Natural killer cell (primary cell): ENCODE measurements at places on chromosomes 6 and 20. TPM values are rescaled to one million over a fixed set of nuclear protein-coding genes. Genes with fewer than 3 reads are reported as not detected.
A peak's percentile ranks its signal among the peaks of the same experiment; 100 is the strongest.

MUC21 gene
- total RNA-seq = not detected

DNAH8 gene
- 0.10 TPM for total RNA-seq

DNA sequence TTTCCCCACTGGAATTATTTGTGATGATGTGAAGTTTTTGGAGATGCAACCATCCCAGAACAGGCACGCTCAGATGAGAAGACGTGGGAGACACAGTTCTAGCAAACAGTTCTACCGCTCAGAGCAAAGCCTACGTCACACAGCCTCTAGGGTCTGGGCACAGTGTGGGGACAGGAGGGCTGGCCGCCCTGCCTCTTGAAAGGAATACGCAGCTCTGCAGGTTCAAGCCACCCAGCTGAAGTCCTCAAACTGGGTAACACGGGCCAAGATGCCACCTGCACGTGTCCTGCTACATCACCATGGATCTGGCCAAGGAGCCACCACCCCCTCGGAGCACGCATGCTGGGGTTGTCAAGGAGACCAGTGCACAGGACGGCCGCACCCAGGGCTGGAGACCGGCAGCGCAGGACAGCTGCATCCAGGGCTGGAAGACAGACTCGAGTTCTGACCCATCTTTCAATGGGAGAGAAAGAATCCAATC lies 75.0 kb downstream of the NOL4L start:
- no peak for DNase-seq

- no peak for DNase-seq
Measured at GRCh38 chr20:45345104-45345936, 2.9 kb downstream of the SDC4 start.

- peak; percentile 60 for DNase-seq
Measured at GRCh38 chr6:111764238-111765175, 108.7 kb downstream of the FYN start.

- no peak for DNase-seq
Measured at GRCh38 chr6:85298553-85298952, 151.3 kb upstream of the NT5E start.

DNA sequence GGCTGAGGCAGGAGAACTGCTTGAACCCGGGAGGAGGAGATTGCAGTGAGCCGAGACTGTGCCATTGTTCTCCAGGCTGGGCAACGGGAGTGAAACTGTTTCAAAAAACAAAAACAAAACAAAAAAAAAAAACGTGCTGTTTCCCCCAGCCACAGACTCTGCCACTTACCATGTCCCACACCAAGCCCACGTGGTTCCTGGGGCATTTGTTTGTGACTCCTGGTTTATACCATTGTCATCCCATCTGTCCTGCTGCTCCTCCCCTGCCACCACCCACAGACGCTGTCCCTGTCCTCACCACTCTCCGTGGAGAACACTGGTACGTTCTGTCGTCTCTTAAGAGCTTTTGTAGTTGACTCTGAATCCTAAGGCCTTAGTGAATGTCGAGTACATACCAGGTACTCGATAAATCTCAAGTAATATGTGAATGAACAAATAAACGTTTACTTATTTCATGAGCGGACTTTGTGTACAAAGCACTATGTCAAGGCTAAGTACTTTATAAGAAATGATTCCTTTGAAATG lies 48.0 kb upstream of the KIF13A start:
- DNase-seq = no peak

DNA sequence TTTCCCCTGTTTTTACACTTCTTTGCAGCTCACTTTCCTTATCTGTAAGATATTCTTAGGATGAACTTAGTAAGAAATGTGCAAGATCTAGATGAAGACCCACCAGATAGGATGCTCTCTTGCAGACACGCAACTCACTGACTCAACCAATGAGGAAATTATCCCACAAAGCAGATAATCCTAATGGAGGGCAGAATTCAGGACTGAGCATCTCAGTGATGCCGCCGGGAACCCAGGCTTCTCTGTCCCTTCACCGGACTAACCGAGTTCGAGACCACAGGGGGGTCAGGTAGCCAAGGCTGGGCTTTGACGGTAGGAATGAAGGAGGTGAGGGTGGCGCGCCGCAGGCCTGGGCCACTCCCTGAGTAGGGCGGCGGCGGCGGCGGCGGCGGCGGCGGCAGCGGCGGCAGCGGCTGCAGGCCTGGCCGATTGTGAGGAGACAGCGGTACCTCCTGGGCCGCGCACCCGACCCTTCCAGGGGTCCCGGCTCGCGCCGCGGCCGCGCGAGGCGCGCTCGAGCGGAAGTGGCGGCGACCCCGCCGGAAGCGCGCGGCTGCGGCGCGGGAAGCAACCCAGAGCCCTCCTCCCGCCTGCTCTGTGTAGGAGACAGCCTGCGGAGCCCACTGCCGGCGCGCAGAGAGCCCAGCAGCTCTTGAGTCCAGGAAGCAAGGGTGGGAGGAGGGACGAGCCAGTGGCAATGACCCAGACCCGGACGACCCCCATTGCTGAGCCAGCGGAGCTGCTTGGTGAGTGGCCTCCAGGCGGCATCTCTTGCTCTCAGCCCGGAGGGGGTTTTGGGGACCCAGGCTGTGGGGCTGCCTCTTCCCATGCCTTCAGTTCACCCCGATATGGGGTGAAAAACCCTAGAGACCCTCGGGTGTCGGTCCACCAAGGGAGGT lies at the start of gene KHDC1:
KHDC1 (minus strand) TSS at position 526 of the 899 bp plus-strand sequence. CDS start 20,679 bp downstream, outside the sequence.
- peak; percentile 51 for DNase-seq

GRCh38 chr6:95325916-95326315 lies 251.4 kb upstream of the MANEA start:
- no peak for DNase-seq

- no peak for DNase-seq
Measured at GRCh38 chr6:105269390-105269789, 89.6 kb upstream of the POPDC3 start.

GRCh38 chr6:2952557-2953095 lies 18.7 kb downstream of the SERPINB6 start:
- peak; percentile 77 for DNase-seq

DNA sequence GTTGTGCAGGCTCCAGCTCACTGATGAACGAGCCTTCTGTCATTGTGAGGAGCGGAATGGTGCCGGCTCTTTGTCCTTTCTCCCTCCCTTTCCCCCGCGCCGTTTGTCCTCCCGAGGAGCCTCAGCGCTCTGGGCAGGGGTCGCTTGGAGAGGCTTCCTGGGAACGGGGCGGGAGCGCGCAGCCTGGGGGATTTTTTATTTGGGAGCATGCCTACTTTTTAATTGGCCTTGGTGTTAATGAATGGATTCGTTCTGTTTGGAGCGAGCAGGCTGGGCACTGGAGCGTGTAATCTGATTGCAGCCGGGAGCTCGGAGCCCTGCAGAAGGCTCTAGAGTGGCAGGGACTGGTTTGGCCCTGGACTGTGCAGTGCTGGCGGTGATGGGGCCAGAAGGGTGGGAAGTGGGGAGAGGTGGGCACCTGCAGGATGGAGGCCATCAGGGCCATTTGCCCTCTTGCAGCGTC lies 118.8 kb downstream of the CDH4 start:
- no peak for DNase-seq

SNAP25 gene
- not detected for total RNA-seq

- DNase-seq = no peak
Measured at GRCh38 chr20:24212494-24212893, 223.9 kb upstream of the GGTLC1 start.

DNA sequence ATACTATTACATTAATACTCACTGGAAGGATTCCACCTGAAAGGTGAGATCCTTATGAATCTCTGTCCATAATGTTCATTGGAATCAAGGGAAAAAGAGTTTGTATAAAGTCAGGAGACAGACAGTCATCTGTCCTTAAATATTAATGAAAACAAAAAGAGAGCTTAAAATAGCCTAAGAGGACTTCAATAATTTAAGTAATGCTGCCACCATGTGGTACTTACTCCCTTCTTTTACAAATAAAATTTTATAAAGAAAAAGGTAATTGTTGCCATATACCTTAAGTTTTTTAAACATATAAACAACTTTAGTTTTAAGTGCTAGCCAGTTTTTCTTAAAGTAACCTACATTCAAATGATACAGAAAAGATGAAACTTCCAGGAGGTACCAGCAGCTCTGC lies 5.1 kb downstream of the BLOC1S5 start:
- DNase-seq = peak; percentile 26

- no peak for DNase-seq
Measured at GRCh38 chr6:156731396-156731795, 45.8 kb upstream of the ARID1B start.

DNA sequence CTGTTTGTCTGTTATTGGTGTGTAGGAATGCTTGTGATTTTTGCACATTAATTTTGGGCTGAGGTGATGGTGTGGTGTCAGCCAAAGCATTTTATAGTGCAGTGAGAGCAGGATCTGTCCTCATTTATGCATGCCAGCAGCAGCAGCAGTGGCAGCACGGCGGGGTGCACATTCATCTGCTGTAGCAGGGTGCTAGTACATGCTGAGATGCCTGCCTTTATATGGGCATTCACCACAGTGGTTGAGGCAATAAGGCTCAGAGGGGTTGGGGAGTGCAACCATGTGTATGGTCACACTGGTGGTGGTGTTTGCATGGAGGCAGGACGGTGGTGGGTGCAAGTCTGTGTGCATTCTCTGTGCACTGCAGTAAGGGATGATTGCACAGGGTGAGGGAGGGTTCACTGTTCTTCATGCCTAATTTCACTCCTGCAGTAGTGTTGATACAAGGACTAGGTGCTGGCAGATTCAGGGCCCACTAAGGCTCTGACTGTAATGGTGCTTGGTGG lies 129.3 kb upstream of the SYNCRIP start:
- no peak for DNase-seq

- no peak for DNase-seq
Measured at GRCh38 chr6:104625536-104625935, 234.2 kb downstream of the HACE1 start.

ZNF133 gene
- total RNA-seq = 5.2 TPM

DNA sequence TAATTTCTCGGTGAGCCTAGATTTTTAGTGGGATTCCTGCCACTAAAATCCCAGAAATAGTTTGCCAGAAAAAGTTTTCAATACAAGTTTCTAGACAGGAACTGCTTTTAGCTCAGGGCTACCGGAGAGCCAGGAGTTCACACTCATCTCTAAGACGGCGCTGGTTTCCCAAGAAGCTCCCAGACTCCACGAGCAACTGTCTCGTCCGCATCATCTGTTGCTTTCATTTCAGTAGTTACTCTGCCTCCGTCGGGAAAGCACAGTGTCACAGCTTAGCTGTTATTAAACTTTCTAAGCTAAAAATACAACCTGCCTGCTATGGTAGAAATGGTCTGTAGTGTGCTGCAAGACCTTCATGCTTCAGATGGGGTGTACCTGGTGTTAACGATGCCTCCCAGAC lies 197.3 kb upstream of the SNX9 start:
- no peak for DNase-seq

- no peak for DNase-seq
Measured at GRCh38 chr6:152952045-152952444, 30.8 kb downstream of the FBXO5 start.

PHF1 gene
- total RNA-seq = 262 TPM

RHAG gene
- total RNA-seq = not detected

BPIFB4 gene
- total RNA-seq = not detected

GRCh38 chr6:9914951-9915350 lies 499.9 kb downstream of the TFAP2A start:
- DNase-seq = no peak

LAMA2 gene
- total RNA-seq = 2.1 TPM

LRFN2 gene
- total RNA-seq = 3.5 TPM

GRCh38 chr6:134508862-134509498 lies 191.1 kb upstream of the SGK1 start:
- no peak for DNase-seq

DDX43 gene
- total RNA-seq = not detected

- no peak for DNase-seq
Measured at GRCh38 chr6:11812951-11813350, 34.3 kb upstream of the ADTRP start.

DNA sequence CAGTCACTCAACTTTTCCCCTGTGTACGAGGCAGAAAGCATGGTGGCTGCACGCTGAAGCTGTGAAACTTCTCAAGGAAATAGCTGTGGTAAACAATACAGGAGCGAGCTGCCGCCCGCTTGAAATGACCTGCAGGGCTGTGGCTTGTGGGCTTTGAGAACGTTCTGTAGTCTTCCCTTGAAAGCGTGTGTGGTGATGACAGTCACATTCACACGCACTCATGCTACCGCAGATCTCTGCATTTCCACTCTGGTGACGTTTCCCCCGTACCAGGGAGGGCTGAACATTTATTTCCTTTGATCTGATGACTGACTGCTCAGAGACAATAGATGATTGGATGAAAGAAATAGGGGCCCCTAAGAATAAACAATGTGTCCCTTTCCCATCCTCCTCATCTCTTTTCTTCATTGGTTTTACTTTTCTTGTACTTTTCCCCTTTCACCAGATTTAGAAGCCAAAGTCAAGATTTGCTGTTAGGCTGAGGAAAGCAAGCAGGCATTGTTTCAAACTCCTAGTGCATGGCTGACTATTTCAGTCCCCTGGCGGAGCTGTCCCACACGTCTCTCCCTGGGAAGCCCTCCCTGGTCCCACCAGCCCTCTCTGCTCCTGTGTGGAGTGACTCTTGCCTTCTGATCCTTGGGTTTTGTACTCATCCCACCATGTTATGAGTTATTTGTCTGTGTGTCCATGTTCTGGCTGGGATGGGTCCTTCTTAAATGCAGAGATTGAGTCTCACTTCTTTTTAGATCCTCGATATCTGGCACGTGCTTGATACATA lies 3.9 kb downstream of the SYTL3 start:
- peak; percentile 98 for DNase-seq

SALL4 gene
- total RNA-seq = 2.9 TPM

DNA sequence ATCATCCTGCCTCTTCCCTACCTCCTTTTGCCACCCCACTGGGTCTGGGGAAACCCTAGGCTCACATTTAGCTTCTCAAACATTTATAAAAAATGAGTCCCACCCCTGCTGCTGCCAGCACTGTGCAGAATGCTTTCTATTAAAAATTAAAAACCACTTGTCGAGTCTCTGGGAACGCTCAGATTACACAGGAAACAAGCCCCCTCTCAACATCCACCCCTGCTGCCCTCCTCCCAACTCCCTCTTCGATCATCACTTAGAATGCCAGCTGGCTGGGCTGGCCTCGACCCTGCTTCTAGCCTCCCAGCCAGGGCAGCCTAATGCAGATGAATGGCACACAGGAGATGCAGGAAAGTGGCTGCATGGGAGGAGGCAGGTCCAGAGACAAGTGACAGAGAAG lies 75.8 kb downstream of the CDH22 start:
- no peak for DNase-seq

IDH3B gene
- total RNA-seq = 153 TPM

HDGFL1 gene
- total RNA-seq = not detected

HLA-DQA2 gene
- 15.2 TPM for total RNA-seq

GRCh38 chr6:53230775-53231467 lies 82.3 kb upstream of the GCM1 start:
- no peak for DNase-seq

DNA sequence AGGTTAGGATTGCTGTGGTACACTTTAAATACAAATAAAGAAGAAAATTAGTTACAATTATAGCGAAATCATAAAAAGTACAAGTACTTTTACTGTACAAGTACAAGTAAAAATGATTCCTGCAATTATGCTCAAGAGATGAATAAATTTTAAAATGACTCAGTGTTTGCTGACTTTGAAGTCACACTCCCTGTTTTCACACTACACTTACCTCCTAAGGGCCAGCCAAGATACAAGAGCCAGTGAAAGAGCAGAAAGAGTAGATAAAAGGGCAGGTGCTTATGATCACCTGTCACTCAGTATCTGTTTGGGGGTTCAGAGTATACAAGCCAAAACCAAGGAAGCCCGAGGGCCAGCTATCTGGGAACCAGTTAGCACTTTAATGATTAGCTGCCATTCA lies 41.0 kb upstream of the COL21A1 start:
- DNase-seq = no peak
